EH (cell line): ENCODE measurements at places on chromosomes 6 and 20.

- DNase-seq, result peak; percentile 11
These were observed 53.2 kb upstream of the NKX2-4 start for GRCh38 chr20:21450572-21450971.

GRCh38 chr6:85464260-85464644 is 14.4 kb downstream of the NT5E start:
- peak; percentile 98 for DNase-seq

DNA sequence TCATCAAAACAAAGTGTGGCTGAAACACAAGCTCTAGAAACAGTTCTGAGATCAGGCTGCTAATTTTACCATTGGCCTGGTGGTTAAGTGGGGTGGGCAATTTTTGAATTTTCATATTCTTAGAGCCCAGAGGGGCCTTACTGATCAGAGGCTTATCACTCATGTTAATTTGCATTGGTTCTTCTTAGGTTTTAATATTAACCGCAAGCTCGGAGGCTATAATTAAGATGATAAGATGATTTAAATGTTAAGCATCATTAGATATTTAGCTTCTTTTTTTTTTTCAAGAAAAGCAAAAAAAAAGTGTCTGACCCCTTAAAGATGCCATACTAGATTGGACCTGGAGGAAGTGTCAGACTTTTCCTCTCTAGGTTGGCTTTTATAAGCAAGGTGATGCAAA is 8.4 kb upstream of the POPDC3 start:
- no peak for DNase-seq

DNA sequence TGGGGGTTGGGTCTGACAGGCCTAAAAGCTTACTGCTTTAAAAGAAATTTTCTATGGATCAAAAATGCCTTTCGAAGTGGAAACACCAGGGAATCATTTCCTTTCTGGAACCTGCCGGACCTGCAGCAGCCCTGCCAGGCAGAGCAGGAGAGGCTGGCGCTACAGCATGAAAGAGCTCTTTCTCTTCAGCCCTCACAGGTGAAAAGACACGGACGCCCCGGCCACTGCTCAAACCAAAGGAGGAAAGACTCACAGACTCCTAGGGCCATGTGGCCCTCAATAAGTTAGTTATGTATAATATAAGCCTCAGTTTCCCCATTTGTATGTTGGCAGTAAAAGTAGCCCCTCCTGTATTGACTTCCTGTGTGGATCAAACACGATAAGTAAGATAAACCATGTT is 8.3 kb downstream of the SCML4 start:
- no peak for DNase-seq

DNA sequence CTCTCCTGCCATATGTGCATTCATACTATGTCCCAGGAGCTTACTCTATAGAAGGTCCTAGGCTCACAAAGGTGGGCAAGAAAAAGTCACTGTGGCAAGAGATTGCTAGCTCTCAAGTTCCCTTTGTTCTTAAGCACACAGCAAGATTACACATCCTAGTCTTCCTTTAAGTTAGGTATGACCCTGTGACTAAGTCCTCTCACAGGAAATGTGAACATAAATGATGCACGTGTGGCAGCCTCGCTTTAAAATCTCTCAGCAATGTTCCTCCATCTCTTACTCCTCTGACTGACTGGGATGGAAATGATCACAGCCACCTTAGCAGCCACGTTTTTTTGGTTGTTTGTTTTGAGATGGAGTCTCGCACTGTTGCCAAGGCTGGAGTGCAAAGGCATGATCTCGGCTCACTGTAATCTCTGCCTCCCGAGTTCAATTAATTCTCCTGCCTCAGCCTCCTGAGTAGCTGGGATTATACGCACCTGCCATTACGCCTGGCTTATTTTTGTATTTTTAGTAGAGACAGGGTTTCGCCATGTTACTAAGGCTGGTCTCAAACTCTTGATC is 35.7 kb upstream of the HAO1 start:
- no peak for DNase-seq

- DNase-seq, result no peak
These were observed 289.8 kb upstream of the IRAK1BP1 start for GRCh38 chr6:78577585-78577984.

DNA sequence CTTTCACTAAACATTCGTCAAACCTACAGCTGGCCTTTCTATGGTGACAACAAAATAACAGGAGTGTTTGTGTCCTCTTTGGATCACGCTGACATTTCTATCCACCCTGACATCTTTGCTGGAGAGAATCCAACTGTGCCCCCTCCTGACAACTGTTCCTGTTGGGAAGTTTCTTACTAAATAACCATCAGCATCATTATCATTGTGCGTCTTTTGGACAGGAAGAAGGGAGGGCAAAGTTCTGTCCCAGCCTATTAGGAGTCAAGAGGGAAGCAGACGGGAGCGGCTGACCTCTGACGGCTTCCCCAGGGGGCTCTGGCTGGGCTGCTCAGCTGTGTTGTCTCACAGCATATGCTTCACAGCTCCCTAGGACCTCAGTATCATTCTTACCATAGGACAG is 195.9 kb upstream of the SULF2 start:
- DNase-seq, result no peak

DNA sequence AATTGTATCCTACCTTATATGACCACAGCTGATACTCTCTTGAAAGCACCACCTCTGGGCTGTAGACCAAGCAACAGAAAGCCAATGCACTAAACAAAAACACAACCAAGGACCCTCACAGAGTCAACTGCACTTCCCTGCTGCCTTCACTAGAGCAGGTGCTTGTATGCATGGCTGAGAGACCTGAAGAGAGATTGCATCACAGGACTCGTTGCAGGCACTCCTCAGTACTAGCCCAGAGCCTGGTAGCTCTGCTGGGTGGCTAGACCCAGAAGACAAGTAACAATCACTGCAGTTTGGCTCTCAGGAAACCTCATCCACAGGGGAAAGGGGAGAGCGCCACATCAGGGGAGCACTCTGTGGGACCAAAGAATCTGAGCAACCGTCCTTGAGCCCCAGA is 521.6 kb upstream of the IMPG1 start:
- DNase-seq, result no peak

DNA sequence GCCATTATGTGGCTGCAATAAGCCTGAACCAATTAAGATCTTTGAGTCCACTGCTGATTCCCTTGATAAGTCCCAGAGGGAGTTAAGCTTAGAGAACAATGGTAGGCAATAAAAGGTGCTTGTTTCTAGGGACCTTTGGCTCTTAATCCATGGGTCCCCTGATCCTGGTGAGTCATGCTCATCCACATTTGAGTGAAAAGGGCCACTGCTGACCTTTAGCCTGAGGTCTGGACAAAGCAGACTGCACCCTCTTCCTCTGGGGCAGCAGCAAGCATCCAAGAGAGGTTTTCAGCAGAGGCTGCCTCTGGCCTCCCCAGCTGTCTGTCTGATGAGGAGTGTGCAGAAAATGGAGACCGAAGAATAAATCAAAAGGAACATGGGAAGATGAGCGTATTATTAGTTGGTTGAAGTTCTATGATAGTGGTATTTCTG is 16.1 kb upstream of the SCGN start:
- no peak for DNase-seq

DNA sequence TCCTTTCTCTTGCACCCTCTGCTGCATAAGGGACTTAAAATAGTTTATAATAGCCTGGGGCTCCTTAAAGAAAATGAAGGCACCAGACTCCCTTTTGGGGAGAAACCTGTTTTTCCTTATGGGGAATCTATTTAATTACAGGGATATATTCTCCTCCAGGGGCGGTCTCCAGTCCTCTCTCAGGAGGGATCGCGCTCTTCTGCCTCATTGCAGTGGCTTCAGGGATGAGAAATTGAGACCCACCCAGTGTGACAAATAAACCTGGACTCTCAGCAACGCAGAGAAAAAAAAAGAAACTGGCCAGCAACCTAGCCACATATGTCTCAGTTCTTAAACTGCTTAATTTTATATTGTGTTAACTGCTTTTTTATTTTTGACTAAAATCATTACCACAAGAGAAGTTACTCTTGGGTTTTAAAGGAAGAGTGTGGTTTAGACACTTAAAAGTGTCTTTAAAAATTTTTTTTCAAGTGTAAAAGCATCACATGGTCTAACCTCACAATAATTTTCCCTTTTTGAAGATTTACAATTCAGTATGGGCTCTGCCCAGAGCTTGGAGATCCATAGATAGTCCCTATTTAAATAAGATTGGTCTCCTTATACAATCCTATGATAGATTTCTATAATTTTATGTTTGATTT is 11.7 kb upstream of the GOPC start:
- DNase-seq, result peak; percentile 56

DNA sequence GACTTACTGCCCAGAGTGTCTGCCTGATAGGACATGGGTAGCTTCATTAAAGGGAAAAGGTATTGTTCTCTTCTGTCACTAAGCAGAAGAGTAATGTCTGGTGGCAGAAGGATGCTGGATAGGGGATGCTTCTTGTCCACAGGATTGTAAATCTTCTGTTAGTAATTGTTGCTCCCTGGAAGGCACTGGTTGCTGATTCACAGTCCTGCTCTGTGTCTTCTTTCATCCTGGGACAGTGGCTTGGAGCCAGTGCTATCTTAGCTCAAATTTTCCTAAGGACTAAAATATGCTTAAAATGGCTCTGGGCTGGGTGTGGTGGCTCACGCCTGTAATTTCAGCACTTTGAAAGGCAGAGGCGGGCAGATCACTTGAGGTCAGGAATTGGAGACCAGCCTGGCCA is 48.0 kb downstream of the SYTL3 start:
- peak; percentile 91 for DNase-seq

GRCh38 chr20:45402946-45403345 is 5.1 kb upstream of the DBNDD2 start:
- DNase-seq, result peak; percentile 16
